ENCODE measurements at places on chromosomes 7 and 10.

GRCh38 chr10:122299423-122300075 lies 28.5 kb downstream of the BTBD16 start:
- DNase-seq: no peak

DNA sequence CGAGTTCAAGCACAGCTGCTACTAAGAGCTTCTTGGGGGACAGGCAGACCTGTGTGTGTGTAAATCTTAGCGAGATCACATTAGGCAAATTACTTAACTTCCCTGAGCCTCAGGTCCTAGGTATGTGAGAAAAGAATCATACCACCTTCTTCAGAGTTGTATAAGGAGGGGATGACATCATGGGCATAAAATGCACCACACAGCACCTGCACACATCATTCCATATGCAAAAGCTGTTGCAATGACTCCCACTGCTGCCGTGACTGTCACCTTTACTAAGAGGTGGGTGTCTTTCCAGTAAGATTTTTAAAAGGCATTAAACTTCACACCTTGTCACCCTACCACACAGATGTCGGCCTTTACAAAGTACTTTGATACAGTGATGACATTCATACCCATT lies 146.0 kb downstream of the FANK1 start:
- no peak for DNase-seq

GRCh38 chr10:110356628-110357245 lies 52.0 kb upstream of the SMNDC1 start:
- DNase-seq: peak; percentile 32

DNA sequence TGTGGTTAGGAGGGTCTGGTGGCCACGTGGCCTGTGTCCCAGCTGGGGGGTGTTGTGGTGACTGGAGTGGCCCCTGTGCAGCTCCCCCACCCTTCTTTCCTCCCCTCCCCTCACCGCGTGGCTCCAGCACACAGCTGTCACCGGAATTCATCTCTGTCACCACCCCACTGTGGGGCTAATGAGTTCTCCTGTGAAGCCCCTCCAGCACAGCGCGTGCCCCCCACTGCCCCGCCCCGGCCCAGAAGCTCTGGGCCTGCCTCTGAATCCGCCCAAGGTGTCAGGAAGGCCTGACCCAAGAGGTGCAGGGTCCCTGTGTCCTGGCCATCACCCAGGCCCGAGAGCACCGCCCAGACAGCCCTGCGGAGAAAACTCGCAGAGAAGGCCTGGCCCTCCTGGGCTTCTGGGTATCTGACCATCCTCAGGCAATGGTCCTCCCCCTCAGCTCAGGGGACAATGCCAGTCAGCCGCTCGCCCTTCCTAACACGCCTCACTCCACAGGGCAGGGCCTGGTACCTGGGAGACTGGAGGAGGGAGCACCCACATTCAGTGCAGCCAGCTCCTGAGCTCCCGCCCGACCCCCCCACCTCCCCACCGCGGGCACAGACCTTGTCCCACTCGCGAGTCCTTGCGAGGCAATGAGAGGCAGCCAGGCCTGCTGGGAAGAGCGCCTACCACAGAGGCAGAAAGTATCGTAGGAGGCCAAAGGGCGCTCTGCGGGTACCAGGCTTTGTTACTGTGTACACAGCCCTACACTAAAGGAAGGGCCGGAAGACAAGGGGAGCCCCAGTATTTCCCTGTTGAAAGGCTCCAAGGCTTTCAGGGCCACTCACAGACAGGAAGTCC lies 38.2 kb downstream of the GBX1 start:
- DNase-seq: peak; percentile 19

DNA sequence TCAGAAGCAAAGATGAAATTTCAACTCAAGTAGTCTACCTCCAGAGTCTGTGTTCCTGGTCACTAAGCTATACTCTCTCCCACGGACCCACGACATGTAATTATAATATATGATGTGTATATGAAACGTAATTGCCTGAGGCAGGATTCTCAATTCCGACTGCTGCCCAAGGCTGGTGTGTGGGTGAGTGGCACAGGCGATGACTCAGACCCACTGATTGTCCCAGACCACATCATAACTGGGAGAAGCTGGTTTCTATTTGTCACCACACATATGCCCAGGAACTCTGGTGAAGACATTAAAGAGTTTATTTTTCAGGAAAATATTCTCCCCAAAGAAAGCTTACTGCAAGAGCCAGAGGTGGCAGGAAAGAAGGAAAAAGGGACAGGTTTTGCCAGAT lies 219.3 kb downstream of the JAZF1 start:
- DNase-seq: no peak

GRCh38 chr10:94003488-94003887 lies 9.8 kb downstream of the PLCE1 start:
- DNase-seq: no peak

GRCh38 chr7:84092207-84092606 lies 102.4 kb downstream of the SEMA3A start:
- DNase-seq: no peak

GRCh38 chr7:84100866-84101265 lies 93.7 kb downstream of the SEMA3A start:
- no peak for DNase-seq

DNA sequence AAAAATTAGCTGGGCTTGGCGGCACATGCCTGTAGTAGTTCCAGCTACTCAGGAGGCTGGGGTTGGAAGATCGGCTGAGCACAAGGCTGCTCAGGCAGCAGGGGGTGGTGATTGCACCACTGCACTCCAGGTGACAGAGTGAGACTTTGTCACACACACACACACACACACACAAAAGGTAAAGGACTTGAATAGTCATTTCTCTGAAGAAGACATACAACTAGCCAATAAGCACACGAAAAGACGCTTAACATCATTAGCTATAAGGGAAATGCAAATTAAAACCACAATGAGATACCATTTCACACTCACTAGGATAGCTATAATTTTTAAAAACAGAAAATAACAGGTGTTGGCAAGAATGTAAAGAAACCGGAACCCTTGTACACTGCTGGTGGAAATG lies 48.6 kb downstream of the HIP1 start:
- no peak for DNase-seq

DNA sequence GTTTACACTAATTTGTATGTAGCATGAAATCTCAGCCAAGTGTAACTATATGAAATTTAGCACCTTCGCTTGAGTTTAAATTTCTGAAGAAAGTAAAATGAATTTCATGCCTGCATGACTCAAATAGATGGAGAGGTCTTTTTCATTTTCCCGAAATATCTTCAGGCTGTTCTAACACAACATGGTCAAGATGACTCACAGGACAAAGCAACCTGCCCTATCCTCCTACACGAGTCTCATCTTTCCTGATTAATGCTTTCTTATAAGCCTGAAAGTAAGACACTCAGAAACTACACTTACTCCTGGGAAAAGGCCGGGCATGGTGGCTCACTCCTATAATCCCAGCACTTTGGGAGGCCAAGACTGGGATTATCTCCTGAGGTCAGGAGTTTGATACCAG lies 41.2 kb downstream of the CH25H start:
- DNase-seq: no peak

DNA sequence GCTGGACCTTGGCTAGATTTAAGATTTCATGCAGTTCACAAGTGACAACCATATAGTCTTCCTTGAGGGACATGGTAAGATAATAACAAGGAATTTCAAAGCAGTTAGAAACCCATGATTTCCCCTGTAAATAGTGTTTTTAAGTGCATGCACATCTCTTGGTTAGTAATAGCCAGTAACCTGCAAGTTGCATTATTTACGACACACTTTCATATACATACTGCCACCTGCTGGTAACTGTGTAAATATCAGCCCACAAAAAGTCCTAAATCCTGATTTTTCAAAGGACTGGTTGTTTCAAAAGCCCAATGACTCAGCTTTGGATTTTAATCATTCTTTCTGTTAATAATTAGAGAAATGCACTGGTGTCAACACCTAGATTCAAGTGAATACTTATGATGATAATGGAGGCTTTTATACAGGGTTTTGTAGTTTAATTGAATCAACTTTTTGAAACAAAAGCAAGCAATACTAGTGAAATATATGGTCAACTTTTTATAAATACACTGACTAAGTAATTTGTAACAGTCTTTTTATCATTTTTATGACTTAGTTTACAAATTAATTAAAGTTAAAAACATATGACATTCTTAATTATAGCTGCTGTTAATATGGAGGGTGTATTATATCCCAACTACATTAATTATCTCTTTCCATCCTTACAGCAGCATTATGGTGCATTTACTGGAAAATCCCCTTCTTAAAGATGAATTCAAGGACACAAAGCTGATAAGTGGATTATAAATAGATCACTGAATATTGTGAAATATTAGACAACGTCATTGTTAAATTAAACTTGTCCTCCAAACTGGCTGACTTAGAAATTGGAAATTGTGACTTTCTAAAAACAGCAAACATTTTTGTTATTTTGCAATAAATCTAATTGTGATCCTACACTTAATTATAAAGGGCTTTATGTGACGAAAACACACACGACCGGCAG lies 367.7 kb upstream of the SEMA3D start:
- no peak for DNase-seq

DNA sequence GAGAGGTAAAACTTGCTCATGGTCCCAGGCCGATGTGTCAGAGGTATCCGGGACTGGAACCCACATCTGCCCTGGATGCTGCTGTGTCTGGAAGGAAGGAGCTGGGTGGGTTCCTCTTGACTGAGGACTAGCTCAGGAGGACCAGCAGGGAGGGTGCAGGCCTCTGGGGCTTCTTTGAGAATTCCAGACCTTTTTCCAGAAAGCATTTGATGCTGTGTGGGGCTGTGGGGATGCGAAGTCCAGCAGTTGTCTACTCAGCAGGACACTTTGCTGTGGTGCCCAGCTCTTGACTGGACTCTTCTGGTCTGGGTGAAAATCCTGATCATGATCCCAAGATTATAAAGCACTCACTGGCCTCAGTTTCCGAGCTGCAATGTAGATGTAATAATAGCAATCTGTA lies 1.7 kb downstream of the RAMP3 start:
- no peak for DNase-seq

DNA sequence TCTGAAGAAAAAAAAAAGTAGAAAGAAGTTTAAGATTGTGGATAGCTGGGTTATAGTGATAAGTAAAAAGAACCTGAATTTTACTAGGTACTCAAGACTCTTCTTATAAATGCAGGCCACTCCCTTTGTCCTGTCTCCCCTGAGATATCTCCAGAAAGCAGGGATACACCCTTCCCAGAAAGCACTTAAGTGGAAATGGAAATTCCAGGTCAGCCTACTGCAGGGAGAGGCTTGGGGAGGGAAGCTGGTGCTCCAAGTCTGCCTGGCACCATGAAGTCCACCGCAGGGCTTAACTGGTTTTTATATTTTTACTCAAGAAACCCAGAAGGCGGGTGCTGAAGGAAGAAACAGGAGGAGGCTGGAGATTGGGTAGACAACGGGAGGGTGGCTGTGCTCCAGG lies 162.3 kb downstream of the INHBA start:
- DNase-seq: no peak

DNA sequence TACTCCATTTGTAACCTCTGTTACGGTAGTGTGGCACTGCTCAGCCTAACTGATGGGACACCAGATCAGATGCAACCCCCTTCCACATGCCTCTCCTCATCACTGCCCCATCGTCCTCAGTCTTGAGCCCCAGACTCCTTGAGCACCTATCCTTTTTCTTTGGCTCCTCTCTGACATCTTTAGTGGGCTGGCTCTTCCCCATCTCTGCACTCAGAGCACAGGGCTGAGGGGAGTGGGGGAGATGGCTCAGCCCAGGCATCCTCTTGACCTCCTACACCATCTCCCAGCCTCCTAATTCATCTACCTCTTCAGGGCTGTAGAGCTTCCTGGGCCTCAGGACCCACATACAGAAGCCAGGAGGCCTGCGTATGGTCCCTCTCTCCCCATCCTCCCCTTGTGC lies 1.5 kb upstream of the POLM start:
- DNase-seq: no peak

DNA sequence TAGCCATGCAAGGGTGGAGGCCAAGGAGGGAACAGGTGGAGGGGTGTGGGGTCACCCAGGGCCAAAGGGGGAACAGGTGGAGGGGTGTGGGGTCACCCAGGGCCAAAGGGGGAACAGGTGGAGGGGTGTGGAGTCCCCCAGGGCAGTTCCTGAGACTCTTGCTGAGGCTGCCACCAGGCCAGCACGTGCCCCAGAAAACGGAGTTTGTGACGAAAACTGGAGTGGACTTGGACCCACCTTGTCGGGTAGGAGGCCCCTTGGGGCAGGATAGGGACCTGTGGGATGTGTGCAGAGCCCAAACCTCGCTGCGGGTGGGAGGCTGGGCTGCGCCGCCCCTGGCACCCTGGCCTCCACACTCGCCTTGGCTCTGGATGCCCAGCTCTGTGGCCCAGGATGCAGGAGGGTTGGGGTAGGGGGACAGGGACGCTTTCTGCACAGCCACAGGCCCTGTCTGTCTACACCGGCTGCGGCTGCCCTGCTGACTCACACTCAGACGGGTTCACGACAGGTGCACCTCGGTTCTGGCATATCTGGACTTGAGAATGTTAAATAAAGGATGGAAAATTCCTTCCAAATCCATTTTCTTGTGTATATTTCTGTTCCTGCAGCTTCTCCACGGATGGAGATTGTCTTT lies 562 bp upstream of the ADGRA1 start:
- no peak for DNase-seq

DNA sequence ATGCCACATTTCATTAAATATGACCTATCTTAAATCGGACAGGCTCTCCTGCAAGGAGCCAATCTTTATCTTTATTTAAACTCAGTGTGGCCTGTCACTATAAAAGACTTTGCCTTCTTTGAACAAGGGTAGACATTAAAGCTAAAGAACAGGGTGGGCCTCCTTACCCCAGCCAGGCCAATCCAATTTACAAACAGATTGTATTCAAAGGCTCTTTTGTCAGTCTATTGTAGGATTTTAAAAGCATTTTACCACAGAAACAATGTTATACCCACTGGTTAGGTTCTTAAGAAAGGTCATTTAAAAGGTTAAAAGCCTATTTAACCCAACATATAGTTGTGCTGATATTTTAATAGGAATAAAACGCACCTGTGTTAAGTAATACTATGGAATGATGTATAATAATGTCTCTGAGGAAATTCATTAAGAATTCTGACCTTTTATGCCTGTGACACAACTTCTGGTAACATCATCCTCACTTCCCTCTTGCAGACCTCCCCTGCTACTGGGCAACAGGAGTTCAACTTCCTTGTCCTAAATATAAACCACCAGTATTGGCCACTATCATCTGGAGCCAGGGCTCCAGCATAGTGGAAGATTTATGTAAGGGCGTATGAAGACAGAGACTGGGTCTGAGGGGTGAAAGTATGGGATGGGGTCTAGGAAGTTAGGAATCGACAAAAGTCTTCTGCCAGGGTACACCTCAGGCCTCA lies 32.5 kb downstream of the MTERF1 start:
- DNase-seq: no peak

DNA sequence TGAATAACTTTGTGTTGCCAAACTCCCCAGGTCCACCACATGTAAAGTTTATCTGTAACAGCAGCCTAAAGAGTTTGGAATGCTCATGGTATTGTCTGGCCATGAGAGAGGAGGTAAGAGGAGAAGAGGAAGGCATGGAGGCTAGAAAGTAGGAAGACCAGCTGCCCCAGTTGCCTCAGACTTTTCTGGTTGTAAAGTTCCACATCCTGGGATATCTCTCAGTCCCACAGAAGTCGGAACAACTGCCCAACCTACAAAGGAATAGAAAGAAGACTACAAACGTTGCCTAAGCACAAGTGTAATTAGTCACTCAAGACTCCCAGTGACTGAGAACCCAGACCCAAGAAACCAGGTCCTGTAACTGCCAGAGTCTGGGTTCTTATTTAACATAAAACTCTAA lies 47.3 kb downstream of the CREB3L2 start:
- DNase-seq: no peak

GRCh38 chr10:102422545-102423129 lies 2.0 kb downstream of the FBXL15 start:
- peak; percentile 58 for DNase-seq
